Activated CD4-positive, alpha-beta T cell treated with anti-CD3 and anti-CD28 coated beads for 48 hours (primary cell): ENCODE measurements at places on chromosomes 7 and 10.

DNA sequence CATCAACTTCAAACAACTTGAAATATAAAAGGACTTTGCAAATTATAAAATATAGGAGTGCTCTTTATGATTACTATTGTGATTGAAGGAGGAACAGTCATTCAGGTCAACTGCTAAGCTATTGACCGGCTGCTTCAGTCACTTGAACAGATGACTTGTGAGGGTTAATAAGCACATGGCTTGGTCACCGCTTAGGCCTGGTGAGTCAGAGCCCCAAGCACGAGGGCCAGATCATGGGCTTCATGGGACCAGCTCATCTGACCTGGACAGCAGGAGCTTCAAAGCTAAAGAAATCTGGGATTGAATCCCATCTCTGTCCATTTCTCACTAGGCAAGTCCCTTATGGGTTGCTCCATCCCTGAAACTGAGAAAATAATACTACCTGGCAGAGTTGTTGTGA, 60.4 kb upstream of the ADO start:
- no peak for DNase-seq

GRCh38 chr7:139702313-139702731, 75.5 kb downstream of the HIPK2 start:
- DNase-seq, result no peak

DNA sequence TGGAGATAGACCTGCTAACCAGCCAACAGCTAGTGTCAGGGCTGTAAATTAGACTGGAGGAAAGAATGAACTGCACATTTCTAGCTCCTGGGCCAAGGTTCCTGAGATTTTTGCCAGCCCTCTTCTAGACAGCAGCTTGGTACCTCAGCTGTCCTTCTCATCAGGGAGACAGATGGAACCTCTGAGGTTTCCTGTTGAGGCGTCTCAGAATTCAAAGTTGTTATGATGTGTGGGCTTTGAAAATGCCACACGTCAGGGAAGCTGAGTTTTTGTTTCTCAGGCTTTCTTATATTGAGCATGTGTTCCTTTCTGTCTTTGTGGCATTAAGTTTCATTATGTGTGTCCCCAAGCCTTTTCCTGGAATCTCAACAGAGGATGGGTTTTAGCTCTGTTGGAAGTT, 736.6 kb downstream of the AUTS2 start:
- DNase-seq, result no peak

DNA sequence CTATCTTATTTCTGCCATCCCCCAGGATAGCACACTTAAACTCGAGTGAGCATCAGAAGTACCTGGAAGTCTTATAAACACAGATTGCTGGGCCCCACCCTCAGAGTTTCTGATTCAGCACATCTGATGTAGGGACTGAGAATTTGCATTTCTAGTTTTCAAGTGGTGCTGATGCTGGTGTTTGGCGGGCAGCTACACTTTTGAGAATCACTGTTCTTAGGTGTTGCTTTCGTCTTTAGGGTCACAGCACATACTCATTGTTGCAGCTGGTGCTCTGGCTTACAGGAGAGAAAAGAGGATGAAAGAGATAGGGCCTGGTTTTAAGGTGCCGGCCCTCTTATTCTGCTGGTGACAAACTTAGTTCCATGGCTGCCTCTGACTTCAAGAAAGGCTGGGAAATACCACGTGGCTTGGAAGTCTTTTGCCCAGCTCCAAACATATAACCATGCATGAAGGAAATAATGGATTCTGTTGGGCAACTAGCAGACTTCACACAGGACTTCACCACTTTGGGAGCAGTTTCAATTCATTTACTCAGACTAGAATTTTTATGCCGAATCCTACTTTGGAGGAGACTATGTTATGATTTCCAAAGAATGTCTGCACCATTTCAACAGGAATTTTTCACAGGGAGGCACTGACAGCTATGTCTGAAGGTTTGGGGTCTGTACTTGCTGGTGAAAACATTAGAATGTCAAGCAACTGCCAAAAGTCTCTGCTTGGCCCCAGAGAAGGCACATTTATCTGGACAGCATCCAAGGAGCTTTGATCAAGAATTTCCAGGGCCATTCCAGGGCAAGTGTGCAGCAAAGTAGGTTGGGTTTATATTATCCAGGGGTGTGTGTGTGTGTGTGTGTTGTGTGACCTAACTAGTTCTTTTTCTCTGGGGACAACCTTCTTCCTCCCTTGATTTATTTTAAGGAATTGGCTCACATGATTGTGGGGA, 6.9 kb upstream of the MINDY4 start:
- DNase-seq, result no peak

- no peak for DNase-seq
These were observed 17.7 kb upstream of the MINDY3 start for GRCh38 chr10:15877836-15878576.

- no peak for DNase-seq
These were observed 73.6 kb downstream of the EMX2 start for GRCh38 chr10:117616179-117616578.

- no peak for DNase-seq
These were observed 171.4 kb downstream of the ITGA8 start for GRCh38 chr10:15548331-15548730.

DNA sequence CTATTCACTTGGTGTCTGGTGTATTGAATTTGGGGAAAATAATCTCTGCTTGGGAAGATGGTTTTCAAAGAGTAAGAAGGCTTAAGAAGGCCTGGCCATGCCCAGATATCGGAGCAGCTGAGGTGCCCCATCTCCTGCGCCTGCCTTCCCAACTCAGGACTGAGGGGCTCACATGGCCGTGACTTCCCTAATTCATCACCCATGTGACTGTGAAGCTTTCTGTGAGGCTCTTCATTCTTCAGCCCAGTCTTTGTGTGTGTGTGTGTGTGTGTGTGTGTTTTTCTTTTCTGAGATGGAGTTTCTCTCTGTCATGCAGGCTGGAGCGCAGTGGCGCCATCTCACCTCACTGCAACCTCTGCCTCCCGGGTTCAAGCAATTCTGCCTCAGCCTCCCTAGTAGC, 53.2 kb downstream of the PROSER2 start:
- no peak for DNase-seq

- DNase-seq, result no peak
These were observed 56.1 kb upstream of the NOBOX start for GRCh38 chr7:144459635-144460034.

DNA sequence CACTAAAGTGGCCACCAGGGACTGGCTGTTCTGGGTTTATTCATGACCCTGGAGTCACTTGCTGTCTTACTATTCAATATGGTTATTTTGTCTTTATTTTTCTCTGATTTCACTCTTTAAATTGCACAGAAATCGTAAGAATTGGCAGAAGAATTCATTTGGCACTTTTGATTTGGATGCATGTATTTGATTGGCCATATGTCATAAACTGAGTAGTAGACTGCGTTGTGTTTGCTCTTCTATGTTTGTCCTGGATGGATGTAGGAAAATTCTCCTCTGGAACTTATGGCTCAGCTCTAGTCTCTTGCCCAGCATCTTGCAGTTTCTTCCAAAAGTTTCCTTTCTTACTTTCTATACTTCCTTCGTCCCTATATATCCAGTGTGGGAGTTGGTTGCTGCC, 452.7 kb downstream of the GATA3 start:
- DNase-seq, result no peak

- no peak for DNase-seq
These were observed 16.5 kb upstream of the ANK3 start for GRCh38 chr10:60406182-60406581.

DNA sequence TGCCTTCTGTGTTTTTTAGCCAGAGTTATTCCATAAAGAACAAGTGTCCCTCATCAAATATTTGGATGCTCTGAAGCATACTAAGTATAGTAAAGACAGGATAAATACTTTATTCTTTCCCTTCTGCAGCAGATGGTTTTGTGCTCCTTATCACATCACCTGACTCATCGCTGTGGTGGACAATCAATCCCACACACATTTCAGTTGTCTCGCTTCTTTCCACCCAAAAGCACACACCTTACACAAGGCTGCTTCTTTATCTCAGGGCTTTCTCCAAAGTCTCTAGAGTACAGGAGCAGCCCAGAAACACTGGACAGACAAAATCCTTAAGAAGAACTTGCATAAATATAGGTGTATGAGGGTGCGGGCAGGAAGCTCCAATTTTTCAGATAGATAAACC, 43.4 kb downstream of the IGF2BP3 start:
- DNase-seq, result peak; percentile 15

GRCh38 chr10:78763651-78764395, 304.9 kb upstream of the ZMIZ1 start:
- peak; percentile 76 for DNase-seq

GRCh38 chr10:33120700-33121099, 162.7 kb upstream of the ITGB1 start:
- DNase-seq, result no peak

- DNase-seq, result no peak
These were observed 13.6 kb upstream of the COL17A1 start for GRCh38 chr10:104099269-104099668.

GRCh38 chr10:116646502-116646901, 25.7 kb downstream of the PNLIPRP2 start:
- DNase-seq, result no peak

- DNase-seq, result no peak
These were observed 76.4 kb upstream of the PIK3CG start for GRCh38 chr7:106788637-106789036.

GRCh38 chr7:30971840-30972563, 8.2 kb downstream of the GHRHR start:
- no peak for DNase-seq

GRCh38 chr7:144027070-144027469, 21.7 kb upstream of the OR2A5 start:
- DNase-seq, result no peak

DNA sequence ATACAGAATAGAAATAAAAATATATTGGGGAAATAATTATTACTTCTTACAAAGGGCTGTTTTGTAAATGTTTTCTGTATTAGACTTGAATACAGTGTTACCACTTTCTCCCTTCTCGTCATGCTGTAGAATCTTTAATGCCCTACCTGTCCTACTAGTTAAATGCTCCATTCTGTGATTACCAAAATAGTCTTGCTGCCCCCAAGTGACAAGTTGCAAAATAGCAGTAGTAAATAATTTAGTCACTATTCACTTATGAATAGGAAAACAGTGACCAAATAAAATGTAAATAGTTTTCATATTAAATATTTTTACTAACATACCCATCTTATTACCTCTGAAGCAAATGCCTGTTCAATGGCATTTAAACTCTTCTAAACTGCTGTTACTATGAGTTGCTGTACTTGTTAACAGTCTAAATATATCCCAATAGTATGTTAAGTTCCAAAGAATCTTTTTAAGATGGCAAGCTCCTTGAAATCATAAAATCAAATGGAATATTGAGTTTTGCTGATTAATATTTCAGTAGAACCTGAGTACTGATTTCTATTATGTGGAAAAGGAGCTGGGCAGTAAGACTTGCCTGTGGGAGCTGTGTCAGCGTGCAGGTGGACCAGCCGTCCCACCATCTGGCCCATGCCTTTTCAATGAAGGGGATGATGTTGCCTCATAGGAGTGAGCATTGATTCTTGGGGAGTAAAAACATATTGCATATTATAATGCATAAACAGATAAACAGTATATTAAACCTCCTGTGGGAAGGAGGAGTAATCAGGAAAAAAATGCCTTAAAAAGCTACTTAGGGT, 18.1 kb upstream of the OIT3 start:
- DNase-seq, result no peak

DNA sequence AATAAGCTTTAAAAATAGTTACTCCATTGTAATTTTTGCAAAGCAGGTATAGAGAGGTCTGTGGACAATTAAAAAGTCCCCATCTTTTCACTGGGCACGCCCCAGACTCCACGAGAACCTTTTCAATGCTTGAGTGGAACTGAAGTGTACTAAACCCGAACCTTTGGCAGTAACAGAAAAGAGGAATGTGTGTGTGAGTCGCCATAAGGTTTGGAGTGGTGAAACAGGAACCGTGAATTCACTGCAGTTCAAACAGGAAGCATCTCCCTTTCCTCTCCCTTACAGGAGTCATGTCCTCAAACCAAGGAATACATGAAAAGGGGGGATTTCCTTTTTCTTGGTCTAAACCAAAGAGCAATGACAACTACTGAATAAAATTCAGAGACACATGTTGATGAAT, 23.2 kb downstream of the NDUFB2 start:
- DNase-seq, result no peak

- no peak for DNase-seq
These were observed 241.7 kb upstream of the PLXNA4 start for GRCh38 chr7:132817949-132818348.

DNA sequence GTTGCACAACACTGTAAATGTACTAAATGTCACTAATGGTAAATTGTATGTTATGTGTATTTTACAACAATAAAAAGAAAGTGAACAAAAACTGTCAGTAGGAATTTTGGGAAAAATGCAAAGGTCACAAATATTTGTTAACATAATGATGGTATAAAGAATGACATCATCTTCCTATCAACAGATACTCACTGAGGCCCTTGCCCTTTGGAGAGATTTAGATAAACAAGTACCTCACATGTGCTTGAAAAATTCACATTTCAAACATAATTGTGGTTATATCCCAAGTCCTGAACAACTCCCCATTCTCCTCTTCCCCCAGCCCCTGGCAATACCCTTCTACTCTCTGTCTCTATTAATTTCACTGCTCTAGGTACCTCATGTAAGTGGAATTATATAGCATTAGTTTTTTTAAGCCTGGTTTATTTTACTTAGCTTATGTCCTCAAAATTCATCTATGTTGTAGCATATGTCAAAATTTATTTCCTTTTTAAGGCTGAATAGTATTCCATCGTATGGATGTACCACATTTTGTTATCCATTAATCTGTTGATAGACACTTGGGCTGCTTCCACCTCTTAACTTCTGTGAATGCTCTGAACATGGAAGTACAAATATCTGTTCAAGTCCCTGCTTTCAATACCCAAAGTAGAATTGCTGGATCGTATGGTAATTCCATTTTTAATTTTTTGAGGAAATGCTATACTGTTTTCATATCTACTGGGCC, 90.5 kb downstream of the WIPF3 start:
- DNase-seq, result no peak

DNA sequence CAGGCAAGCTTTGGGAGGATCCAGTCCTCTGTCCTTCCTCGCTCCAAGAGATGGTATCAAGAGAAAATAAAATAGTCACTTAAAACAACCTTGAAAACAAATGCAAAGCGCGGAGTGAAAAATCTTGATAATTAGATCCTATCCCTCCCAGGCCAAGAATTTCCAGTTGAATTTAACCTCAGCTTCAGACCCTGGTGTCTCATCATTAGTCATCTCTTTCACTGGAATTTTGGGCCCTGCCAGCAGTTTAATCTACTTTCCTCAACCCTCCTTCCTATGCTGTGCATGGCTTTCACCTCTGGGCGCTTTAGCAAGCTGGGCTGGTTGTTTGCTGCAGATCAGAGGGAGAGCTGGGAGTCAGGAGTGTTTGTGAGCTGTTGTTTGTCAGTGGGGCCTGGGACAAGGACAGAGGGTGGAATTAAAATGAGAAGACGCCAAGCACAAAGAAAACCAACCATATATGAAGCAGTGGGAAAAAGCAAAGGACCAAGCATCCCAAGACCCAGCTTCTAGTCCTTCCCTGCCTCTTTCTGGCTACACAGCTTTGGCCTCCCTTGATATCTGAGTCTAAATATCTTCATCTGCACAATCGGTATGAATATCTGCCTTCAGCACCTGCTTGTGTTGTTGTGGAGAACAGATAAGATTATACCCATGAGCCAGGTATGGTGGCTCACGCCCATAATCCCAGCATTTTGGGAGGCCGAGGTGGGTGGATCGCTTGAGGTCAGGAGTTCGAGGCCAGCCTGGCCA, 13.5 kb downstream of the MYOF start:
- DNase-seq, result peak; percentile 26

GRCh38 chr7:37732888-37733287, 49.3 kb downstream of the GPR141 start:
- DNase-seq, result no peak
